AG20443 (cell line): ENCODE measurements at places on chromosomes 11 and 22.

DNA sequence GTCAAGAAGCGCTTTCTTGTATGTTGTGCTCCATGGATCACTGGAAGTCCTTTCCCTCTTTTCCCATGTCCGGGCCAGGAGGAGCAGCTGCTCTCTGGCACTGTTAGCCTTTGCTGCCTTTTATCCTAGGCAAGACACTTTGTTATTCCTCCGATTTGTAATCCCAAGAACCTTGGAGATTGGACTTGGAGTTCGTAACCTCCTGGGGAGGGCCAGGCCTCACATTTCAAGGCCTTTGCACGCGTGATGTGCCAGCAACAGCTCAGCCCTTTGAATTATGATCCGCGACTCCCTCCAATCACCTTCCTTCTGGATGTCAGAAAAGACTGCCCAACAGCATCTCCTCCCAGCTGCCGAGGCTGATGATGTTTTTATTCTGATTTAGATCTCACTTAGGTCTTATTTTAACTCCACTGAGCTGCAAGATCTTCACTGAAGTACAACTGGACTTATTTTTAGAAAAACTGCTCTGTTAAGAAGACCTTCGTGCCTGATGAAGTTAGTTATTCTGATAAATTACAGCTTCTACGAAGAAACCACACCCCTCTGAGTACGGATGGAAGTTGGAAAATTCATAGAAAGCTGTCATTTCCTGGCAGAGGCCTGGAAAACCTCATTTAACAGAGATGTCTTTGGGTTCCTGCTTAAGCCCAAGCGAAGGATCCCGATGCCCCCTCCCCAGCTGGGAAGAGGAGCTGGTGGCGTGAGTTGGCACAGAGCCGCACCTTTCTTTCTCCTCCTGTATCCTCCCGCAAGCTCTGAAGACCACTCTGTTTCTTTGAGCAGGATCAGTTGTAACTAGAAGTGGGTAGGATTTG, 62.4 kb downstream of the PARVB start:
- DNase-seq, result peak; percentile 56

DNA sequence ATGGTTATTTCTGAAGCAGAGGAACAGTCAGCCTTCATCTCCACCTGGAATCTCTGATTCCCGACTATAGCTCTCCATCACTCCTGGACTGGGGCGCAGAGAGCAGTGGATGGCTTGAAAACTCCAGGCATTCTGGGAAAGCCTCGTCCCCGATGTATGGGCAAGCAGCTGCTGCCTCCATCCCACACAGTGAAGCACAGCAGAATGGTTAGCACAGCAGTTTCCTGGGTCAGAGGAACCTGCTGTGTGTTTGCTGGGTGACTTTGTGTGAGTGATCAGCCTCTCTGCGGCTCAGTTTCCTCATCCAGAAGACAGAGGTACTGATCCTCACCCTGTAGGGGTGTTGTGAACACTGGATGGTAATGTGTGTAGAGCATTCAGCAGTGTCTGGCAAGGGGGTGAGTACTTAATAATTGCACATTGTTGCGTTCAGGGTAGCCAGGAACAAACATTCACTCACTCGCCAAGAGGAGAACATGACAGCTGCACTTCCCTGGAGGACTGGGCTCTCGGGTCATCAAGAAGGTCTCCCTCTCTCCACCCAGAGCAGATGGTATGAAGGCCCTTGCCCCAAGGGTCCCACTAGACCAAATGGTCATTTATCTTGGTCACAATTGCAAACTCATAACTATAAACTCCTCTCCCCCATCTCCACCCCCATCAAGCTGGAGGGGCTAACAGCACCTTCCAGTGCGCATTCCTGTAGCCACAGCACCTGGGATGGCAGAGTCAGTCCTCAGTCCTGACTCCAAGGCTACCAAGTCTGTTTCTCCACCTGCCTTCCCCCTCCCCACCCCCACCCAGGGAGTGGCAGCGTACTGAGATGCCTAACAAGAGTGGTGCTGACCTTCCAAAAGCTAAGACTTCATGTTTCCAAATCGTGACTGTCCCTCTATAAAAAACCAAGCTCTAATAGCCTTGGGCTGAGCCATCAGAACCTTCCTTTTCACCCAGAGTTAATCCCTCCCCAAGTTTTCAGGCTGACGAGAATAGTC, 1.5 kb upstream of the CHST1 start:
- DNase-seq, result no peak

- no peak for DNase-seq
Observed at GRCh38 chr22:50630376-50630775, 2.4 kb upstream of the ARSA start.

DNA sequence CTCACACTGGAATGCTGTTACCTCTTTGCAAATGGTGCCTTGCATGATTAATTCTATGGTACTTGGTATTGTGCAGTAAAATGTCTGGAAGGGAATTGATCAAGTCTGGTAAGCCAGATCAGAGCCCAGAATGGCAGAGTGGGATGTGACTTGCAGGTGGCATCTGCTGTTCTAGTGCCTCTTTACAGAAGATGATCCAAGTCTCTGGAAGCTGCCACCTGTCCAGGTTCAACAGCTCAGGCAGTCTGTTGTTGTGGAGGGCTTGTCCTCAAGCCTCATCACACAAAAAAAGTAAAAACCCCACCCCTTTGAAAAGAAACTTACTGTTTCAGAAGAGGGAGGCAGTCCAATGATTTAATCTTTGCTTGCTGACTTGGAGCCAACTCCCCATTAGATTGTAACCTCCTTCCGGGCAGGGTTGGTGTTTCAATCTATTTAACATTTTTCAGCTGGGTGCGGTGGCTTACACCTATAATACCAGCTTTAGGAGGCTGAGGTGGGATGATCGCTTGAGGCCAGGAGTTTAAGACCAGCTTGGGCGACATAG, 17.1 kb downstream of the ZNRF3 start:
- DNase-seq, result no peak

- DNase-seq, result no peak
Observed at GRCh38 chr11:21707116-21707739, 485.7 kb upstream of the ANO5 start.

DNA sequence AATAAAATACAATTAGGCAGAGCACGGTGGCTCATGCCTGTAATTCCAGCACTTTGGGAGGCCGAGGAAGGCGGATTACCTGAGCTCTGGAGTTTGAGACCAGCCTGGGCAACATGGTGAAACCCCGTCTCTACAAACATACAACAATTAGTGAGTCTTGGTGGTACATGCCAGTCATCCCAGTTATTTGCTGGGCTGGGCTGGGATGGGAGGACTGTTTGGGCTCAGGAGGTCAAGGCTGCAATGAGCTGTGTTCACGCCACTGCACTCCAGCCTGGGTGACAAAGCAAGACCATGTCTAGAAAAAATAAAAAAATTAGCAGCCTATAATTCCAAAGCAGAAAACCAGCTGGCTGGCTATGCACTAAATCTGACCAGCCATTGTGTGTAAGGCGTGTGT, 35.1 kb downstream of the APOL3 start:
- DNase-seq, result no peak

DNA sequence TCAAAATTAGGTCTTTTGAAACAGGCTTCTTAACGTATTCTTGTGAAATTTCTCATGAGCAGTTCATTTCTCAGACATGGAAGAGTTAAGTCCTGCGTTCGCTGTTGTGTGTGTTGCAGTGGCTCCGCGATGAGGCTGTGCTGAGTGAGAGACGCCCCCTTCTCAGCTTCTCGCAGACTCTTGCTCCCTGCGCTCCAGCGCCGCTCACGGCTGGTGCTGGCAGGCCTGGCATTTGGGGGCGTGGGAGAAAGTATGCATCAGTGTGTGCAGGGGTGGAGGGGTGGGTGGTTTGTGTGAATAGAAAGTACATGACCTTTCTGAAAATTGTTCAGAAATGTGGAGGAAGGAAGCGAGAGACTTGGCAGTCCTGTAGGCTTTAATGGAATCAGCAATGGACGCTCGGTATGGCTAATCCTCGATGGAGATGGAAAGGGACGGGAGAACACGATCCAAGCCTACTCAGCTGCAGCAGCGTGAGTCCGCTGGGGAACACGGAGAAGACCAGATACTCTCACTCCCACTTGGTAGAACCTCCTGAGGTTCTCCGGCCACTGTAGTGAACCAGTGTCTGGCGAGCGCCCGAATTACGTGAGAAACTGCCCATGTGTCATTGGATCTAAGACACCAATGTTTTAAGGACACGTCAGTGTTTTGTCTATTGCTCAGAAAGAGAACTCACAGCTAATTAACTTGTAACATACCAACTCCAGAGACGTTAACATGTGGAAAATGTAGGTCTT, 5.9 kb downstream of the TAB1 start:
- peak; percentile 84 for DNase-seq

DNA sequence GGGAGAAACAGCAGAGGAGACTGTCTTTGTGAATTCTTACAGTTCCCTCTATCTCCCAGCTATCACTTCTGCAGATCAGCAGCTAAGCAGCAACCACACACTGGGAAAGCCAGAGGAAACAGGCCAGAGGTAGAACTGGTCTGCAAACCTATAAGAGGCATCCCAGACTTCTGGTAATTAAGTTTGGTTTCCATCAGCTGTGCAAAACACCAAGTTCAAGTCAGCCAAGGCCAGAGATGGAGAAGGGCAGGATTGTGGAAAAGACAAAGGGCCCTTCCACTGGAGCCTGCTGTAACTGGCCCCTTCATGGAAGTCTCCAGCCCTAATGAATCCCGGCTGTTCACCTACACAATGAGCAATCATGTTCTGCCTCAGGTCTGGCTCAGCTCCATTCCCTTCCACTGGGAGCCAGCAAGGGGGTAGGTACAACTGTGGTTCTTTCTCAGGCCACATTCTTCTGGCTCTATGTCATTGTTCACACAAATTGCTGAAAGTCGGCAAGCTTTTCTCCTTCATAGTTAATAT, 4.6 kb upstream of the PAMR1 start:
- peak; percentile 80 for DNase-seq

DNA sequence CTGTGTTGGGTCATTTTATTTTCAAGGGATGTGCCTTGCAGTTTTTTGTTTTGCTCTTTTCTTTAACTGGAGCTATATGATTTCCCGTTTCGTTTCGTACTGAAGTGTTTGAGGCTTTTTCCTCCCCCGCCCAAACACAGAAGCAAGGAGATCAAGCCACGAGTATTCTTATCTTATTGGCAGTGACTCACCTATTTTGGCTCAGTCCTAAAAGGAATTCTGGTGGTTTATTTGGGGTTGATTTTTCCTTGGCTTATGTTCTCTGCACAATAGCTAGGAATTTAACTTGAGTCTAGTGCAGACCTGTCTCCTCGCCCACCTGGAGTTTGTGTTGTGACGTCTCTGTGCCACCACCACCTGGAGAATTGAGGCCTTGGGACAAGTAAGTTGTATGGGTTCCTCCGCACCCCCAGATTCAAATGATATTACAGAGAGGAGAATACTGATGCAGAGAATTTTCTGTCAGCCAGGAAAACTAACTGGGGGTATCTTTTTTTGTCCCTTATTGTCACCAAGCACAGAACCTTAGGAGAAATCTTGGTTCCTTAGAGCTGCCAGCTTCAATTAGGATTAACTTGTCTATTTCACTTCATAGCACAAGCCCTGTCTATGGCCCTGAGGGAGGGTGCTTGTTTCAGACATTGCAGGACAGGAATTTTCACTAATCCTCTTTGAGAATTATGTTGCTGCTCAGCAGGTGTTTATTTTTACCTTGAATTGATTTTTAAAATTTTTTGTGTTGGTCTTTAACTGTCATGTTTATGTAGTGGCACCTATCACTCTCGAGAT, 90.4 kb upstream of the BIRC3 start:
- no peak for DNase-seq

GRCh38 chr11:90704510-90704909, 481.7 kb upstream of the CHORDC1 start:
- DNase-seq, result no peak

- no peak for DNase-seq
Observed at GRCh38 chr22:32800994-32801536, 440 bp upstream of the TIMP3 start.

DNA sequence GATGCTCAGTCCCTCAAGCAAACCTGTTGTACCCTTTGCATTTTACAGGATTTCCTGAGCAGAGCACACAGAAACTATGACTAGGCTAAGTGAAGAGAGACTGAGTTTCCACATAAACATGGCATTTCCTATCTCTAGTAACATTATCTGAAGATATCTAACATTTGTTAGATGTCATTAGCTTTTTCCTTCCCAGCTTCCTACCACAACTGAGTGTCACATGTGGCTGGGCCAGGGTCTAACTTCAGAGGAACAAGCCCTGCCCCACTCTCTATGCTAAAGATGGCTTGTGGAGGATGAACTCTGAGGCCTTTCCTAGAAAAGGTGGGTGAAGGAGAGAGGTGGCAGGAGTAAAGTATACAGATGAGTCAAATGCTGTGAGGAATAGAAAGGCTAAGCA, 16.5 kb downstream of the C22orf42 start:
- no peak for DNase-seq

DNA sequence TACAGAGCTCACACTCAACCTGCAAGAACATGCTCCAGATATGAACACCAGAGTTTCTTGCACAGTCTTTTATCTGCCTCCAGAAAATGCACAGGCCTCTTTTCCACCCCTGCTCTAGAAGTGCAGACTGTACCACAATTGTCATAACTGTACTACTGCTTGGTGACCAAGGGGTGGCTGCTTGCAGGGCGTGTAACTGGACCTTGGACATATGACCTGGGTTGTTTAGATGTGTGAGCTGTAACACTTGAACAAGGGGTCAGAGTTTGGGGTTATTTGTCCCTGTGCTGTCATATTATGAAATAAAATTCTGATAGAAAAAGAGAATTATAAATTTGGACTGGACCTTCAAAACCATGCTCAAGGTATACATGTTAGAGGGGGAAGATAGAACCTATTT, 1185.5 kb downstream of the FAM181B start:
- no peak for DNase-seq

DNA sequence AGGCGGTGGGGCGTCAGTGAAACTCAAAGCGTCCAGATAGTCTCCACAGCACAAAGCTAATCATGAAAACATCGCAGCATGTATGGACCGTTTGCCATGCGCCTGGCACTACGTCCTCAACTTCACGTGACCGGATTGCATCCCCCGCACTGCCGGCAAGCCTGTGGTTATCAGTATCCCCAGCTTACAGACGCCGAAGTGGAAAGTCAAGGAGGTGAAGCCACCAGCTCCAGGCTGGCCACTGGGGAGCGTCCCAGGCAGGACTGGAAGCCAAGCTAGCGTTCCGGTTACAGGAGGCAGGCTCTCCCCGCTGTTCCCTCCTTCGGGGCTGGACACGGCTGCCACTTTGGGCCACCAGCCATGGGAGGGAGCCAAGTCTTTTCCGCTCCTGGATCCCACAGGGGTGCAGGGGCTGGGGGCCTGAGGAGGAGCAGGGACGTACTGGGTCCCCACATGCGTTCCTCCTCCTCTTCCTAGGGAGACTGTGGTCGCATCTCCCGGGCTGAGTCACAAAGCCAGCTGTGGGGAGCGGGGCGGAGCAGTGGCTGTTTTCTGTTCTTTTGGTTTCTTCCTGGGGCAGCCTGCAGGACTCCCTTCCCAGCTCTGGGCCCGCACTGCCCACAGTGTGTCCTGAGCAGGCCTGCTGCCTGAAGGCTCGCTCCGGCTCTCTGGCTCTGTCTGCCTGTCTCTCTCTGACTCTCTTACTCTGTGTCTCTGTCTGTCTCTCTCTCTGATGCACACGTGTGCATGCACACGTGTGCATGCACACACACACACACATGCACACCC, 4.3 kb upstream of the OSBPL5 start:
- DNase-seq, result peak; percentile 85
